Stimulated activated CD8-positive, alpha-beta memory T cell treated with anti-CD3 and anti-CD28 coated beads, Interleukin-15, amount 100 ng/mL, for 4 hours (primary cell): ENCODE measurements at places on chromosomes 13 and 19.

- DNase-seq = no peak
These were observed 7.8 kb downstream of the SLC7A1 start for GRCh38 chr13:29587645-29588044.

GRCh38 chr13:47901441-47901840 is 99.6 kb downstream of the SUCLA2 start:
- DNase-seq = no peak

DNA sequence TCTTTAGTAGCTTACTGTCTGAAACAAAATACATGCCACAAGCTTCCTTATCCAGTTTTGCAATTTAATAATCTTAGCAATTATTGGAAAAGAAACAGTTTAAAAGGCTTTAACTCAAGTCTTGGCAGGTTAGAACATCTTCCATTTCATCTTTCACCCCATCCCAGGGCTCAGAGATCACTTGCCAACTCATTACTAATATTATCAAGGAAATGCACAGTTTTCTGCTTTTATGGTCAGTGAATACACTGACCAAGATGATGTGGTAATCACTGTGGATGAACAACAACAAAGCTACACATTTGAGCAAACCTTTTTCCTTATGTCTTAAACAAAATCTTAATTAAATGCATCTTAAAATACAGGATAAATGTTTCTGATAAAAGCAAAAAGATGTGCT is 48.0 kb upstream of the ITM2B start:
- no peak for DNase-seq

DNA sequence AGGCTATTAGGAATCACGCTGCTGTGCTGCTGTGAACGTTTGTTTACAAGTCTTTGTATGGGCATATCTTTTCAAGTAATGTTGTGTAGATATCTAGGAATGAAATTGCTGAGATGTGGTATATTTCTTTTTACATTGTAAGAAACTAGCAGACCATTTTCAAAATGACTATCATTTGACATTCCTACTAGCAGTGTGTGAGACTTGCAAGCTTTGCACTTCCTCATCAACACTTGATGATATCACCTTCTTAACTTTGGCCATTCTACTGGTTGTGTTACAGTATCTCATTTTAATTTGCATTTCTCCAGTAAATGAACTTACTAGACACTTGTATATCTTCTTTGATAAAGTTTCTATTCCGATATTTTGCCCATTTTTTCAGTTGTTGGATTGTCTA is 12.1 kb downstream of the METTL21C start:
- DNase-seq = no peak

GRCh38 chr13:49810567-49811526 is 18.4 kb upstream of the KPNA3 start:
- DNase-seq = no peak

DNA sequence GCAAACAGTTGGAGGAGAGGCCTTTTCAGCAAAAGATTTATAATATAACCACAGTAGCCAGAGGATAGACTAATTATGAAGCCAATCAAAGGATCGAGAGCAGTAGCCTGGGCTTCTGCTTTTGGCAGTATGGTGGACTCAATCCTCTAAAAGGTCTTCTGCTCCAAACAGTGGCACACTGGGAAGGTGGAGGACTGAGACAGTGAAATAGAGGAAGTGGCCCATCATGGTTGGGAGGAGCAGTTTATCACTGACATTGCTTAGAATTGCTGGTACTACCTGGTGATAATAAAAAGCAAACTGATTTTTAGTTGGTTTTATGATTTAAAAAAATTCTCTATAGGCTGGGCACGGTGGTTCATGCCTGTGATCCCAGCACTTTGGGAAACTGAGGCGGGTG is 20.9 kb upstream of the PLAUR start:
- no peak for DNase-seq

DNA sequence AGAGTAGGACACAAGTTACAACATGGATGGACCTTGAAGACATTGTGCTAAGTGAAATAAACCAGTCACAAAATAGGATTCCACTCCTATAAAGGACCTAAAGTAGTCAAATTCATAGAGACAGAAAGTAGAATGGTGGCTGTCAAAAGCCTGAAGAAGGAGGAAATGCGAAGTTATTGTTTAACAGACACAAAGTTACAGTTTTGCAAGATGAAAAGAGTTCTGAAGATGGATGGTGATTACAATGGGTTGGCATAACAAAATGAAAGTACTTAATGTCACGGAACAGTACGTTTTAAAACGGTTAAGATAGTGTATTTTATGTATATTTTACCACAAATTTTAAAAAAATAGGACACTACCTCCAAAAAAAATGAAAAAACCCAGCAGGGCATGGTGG is 34.8 kb downstream of the FOXO1 start:
- no peak for DNase-seq

- no peak for DNase-seq
These were observed 1421.3 kb downstream of the OLFM4 start for GRCh38 chr13:54449922-54450321.

DNA sequence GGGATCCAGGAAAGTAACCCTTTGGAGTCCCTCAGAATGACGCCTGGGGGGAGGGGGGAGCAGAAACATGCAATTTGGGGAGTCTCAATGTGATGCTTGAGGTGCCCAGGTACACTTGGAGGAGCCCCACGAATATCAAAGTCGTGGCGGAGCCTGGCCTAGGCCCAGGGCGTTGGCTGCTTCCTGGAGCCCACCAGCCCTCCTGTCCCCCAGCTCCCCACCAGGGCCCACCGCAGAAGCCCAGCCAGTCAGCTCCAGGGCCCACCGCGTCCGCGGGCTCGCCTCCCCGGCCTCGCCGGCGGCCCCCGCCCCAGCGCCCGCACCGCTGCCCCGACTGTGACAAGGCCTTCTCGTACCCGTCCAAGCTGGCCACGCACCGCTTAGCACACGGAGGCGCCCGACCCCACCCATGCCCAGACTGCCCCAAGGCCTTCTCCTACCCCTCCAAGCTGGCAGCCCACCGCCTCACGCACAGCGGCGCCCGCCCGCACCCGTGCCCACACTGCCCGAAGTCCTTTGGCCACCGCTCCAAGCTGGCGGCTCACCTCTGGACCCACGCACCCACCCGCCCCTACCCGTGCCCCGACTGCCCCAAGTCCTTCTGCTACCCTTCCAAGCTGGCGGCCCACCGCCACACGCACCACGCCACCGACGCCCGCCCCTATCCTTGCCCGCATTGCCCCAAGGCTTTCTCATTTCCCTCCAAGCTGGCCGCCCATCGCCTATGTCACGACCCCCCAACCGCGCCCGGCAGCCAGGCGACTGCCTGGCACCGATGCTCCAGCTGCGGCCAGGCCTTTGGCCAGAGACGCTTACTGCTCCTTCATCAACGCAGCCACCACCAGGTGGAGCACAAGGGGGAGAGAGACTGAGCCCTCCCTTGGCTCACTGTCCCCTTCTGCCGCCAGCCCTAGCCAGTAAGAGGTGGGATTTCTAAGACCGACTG is 2.1 kb downstream of the ZNF575 start:
- DNase-seq = no peak

DNA sequence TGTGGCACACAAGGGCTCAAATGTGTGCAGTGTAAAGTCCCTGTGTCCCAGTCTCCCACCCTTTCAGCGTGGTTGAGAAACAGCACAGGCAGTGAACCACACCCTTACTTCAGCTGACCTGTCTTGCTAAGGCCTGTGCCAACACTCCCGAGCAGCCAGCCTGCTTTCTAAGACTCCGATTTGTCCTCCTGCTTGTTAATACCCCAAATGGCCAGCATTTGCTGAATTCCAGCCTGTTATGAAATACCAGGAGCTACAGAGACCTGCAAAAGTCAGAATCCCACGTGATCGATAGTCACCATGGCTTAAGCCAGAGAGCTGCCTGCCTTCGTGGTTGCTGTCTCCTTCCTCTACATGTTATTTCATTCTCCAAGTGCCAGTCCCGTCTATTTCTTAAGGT is 200.5 kb downstream of the FGF9 start:
- DNase-seq = no peak

GRCh38 chr19:3518659-3519058 is 12.5 kb downstream of the FZR1 start:
- no peak for DNase-seq

DNA sequence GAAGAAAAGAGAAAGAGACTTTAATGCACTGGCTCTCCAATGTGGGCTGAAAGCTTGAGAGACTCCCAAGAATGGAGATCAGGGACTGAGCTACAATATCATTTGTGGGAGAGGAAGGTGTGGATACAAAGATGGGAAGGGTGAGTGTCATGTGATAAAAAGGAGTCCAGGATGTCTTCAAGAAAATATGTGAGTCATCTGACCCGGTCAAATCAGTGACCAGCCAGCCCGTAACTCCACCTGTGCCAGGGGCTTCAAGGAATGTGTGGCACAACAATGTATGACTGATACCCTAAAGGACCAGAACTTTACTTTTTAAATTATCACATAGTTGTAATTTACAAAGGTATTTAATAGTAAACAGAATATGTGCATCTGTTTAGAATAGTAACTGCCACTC is 97.2 kb downstream of the DOCK9 start:
- DNase-seq = no peak

GRCh38 chr13:95245071-95245470 is 56.2 kb downstream of the ABCC4 start:
- no peak for DNase-seq

GRCh38 chr19:51799034-51799773 is 4.2 kb downstream of the FPR3 start:
- DNase-seq = no peak

- no peak for DNase-seq
These were observed 409.9 kb upstream of the SGCG start for GRCh38 chr13:22770891-22771290.
